ENCODE measurements at places on chromosomes 6 and 20.
A peak's percentile ranks its signal among the peaks of the same experiment; 100 is the strongest.

GRCh38 chr20:62409931-62410745 lies 3.1 kb upstream of the CABLES2 start:
- no peak for DNase-seq

DNA sequence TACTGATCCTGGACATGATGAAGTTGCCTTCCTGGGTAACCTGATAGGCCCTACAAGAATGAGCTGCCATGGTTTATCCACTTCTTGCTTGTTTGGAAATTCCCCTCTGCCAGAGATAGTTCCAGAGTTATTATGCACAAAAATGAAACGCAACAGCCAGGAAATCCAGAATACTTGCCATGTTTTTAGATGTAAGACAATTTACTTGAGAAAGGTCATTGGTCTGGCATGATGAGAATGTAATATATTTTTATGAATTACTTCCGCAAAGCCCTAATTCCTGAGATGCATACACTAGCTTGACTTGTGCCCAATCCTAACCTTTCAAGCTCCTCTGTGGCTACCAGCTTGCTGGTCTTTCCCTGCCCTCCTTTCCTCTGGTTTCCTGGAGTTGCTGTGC lies 27.9 kb upstream of the NT5E start:
- DNase-seq, result no peak

DNA sequence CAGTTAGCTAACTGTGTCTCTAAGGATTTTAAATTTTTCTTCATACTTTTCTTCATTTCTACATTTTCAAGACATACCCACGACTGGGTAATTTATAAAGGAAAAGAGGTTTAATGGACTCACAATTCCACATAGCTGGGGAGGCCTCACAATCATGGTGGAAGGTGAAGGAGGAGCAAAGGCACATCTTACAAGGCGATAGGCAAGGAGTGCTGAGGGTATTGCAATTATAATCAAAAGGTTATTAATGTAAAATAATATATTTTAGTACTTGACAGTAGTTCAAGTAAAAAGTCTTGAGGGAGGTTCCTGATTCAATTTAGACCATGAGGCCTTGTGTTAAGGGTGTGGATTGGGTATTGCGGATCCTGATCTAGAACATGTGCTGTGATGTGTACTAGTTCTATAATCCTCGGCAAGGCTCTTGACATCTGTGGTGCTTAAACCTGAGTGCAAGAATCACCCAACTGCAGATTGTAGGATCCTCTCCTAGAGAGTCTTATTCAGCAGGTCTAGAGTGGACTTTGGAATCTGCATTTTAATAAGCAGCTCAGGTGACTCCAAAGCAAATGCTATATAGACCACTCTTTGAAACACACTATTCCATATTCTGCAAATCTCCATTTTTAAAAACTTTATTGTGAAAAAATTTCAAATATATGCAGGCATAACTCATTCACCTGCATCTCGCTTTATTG lies 7.2 kb upstream of the ABCC10 start:
- no peak for DNase-seq

DNA sequence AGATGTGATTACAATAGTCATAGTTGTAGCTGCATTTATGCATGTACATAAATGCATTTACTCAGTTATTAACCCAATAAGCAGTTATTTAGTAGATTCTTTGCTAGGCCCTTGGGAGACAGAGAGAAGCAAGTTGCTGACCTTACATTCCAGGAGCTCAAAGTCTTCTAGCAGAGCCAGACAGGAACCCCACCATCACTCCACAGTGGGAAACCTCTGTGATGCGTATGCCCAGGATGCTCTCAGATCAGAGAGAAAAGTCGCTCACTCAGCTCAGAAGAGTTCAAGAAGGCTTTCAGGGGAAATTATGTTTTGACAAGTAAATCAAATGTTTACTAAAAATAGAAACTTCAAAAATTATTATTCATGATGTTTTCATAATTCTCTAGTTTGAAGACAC lies 146.3 kb upstream of the EXOC2 start:
- no peak for DNase-seq

DNA sequence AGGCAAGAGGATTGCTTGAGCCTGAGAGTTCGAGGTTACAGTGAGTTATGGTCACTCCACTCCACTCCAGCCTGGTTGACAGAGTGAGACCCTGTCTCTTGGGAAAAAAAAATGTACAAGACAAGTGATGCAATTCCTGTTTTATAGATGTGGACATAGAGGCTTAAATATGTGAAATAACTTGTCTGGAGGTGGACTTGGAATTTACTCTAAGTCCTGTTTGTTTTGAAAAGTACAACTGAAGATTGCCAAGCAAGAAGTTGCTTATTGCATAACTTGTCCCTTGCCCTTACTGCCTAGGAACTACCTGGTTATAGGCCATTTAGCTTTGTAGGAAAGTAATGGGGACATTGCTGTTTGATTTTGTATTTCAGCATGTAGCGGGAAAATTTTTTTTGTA lies 26.0 kb upstream of the ADIG start:
- no peak for DNase-seq

DNA sequence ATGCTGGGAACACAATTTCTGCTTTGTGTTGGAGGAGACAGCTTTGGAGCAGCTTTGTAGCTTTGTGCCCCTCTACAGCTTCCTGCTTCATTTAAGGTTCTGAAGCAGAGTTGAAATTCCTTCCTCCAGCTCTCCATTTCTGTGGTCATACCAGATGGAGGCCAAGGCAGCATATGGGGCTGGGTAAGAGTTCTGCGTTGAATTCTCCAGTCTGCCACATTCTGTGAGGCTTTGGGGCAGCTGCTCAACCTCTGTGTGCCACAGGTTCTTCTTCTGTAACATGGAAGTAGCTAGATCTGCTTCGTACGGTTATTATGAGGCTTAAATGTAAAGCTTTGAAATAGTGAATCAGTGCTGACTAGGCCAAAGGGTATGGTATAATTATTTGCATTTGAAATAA lies 2.9 kb upstream of the TRIM26 start:
- DNase-seq, result no peak

GRCh38 chr20:46550461-46550860 lies at the start of gene OCSTAMP:
Gene OCSTAMP, minus strand, starts transcription at chr20:46550654. Its CDS starts 94 bp downstream, at chr20:46550560.
- DNase-seq, result no peak

- no peak for DNase-seq
Measured at GRCh38 chr6:108877046-108877751, 29.0 kb downstream of the ARMC2 start.

GRCh38 chr6:101730954-101731353 lies 337.4 kb downstream of the GRIK2 start:
- DNase-seq, result no peak

- DNase-seq, result no peak
Measured at GRCh38 chr6:131575834-131576478, 2.9 kb downstream of the ARG1 start.

- DNase-seq, result peak; percentile 46
Measured at GRCh38 chr6:37705239-37706051, 7.8 kb upstream of the MDGA1 start.
